ENCODE measurements at places on chromosomes 11 and 22.

DNA sequence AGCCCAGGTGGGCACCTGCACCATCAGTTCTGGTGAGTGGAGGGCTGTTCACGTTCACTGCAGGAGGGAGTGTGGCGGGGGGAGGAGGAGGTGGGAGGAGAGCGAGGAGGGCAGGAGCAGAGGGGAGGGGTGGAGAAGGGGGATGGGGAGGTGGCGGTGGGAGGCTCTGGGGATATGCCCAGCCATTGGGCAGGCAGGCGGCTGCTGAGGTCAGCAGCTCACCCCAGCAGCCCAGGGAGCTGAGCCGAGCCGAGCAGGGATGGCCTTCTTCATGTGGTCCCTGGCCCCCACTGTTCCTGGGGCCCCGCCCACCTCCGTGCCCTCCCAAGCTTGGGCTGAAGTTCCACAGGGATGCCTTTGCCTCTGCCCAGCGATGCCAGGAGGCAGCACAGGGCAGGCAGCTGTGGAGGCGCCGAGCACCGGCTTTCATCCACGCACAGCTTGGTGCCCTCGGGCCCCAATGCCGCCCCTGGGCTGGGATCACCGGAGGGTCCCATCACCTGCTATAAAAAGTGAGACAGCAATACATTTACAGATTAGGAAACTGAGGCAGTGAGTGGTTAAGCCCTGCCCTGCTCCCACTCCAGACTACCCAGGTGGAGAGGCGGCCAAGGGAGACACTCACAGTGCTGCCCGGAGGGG lies 21.6 kb downstream of the RTN4R start:
- no peak for DNase-seq

DNA sequence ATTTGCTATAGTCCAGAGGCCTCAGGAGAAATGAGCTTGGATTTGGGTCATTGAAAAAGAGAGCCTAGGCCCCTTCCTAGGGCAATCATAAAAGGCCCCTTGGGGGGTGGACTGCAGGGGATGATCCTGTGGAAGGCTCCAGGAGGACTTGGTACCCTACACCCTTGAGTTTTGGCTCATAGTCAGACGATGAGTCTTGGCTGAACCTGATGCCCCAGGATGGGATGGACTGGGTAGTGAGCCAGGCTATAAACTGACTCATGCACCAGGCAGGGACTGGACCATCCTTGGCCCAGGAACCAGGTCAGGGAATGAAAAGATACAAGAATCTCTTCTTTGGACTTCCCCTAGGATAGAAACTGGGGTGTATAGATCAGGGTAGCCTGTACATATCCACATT lies 54.2 kb downstream of the NAV2 start:
- DNase-seq: no peak

- DNase-seq: peak; percentile 82
Measured at GRCh38 chr11:117985953-117986887, at the start of gene IL10RA. Gene IL10RA, plus strand, starts transcription at chr11:117986394. Its CDS starts 74 bp downstream, at chr11:117986468.

DNA sequence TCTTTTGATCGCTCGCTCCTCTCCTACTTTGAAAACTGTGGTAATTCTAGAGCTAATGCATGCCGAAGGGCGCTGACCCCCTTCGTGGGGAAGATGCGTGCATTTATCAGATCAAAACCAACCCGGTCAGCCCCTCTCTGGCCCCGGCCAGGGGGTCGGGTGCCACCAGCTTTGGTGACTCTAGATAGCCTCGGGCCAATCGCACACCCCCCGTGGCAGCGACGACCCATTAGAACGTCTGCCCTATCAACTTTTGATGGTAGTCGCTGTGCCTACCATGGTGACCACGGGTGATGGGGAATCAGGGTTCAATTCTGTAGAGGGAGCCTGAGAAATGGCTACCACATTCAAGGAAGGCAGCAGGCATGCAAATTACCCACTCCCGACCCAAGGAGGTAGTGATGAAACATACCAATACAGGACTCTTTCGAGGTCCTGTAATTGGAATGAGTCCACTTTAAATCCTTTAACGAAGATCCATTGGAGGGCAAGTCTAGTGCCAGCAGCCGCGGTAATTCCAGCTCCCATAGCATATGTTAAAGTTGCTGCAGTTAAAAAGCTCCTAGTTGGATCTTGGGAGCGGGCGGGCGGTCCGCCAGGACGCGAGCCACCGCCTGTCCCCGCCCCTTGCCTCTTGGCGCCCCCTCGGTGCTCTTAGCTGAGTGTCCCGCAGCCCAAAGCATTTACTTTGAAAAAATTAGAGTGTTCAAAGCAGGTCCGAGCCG lies 3898.2 kb upstream of the OR11H1 start:
- DNase-seq: no peak

- DNase-seq: no peak
Measured at GRCh38 chr11:83521647-83522596, 235.8 kb upstream of the CCDC90B start.

GRCh38 chr22:26585104-26585790 lies 4.7 kb downstream of the TPST2 start:
- DNase-seq: no peak

GRCh38 chr11:85712953-85713352 lies 27.0 kb upstream of the CCDC89 start:
- no peak for DNase-seq

- DNase-seq: no peak
Measured at GRCh38 chr11:90251599-90251998, 28.8 kb upstream of the CHORDC1 start.

DNA sequence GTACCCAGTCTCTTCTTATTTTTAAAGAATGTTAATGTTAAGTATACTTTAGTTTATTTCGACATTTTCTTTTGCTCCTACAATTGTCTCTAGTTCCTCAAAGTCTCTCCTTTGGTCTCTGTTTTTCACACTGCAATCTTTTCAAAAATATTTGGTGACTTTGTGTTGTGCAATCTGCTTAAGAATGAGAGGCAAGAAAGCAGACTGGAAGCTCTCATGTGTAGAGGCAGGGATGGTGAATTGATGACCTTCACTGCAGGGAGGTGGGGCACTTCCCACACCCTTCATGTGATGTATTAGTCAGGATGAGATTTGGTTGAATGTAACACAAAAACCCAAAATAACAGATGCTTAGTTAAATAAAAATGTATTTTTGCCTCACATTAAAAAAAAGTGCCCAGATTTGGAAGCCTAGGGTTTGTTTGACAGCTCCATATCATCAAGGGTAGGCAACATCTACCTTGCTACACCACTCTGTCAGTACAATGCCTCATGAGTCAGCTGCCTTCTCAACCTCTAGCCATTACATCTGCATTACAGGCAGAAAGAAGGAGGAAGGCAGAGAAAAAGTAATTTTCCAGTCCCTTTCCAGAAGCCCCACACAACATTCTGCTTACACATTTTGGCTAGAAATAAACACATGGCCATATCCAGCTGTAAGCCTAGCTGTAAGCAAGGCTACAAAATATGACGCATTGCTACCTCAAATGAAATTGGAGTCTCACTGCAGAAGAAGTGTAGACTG lies 3.8 kb upstream of the MMP27 start:
- no peak for DNase-seq

DNA sequence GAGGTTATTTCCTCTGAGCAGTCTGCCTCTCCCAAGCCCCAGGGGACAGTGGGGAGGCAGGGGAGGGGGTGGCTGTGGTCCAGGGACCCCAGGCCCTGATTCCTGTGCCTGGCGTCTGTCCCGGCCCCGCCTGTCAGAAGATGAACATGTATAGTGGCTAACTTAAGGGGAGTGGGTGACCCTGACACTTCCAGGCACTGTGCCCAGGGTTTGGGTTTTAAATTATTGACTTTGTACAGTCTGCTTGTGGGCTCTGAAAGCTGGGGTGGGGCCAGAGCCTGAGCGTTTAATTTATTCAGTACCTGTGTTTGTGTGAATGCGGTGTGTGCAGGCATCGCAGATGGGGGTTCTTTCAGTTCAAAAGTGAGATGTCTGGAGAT lies 3.1 kb downstream of the PIM3 start:
- no peak for DNase-seq

DNA sequence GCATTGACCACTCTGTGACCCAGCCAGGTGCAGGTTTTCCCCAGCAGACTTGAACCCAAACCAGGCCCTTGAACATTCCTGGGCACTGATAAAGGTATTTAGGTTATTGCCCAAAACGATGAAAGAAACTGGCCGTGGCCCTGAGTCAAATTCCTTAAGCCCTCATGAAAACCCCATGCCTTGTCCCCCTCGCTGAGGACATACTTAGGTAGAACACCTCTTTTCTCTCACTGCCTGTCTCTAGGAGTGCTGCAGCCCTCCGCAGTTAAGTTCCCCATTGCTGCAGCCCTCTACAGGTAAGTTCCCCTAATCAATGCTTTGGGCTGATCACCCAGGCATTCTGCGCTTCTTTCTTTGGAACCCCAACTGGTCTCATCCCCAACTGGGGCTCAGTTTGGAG lies 961.6 kb downstream of the TBC1D22A start:
- DNase-seq: no peak

GRCh38 chr11:111759778-111760407 lies 6.3 kb downstream of the PPP2R1B start:
- DNase-seq: no peak

DNA sequence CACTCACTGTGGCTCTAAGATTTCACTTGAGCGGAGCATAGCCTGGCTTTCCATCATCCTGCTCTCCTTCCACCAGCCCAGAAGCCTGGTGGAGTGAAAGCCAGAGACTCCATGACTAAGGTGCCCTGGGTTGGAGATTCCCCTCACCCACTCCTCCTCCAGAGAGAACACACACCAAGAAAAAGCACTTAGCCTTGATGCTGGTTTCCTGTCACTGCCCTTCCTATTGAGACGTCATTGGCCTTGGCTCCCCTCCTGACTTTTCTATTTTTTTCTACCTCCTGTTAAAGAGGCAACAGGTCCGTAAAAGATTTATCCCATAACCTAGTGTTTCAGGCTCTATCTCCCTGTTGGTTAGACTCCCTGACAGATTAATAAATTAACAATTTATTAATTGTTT lies 38.5 kb upstream of the APLNR start:
- DNase-seq: no peak

- no peak for DNase-seq
Measured at GRCh38 chr11:72962084-72962483, 147.9 kb downstream of the ATG16L2 start.
